NT2/D1 (cell line): ENCODE measurements at places on chromosomes 2 and 18.
A peak's percentile ranks its signal among the peaks of the same experiment; 100 is the strongest.

DNA sequence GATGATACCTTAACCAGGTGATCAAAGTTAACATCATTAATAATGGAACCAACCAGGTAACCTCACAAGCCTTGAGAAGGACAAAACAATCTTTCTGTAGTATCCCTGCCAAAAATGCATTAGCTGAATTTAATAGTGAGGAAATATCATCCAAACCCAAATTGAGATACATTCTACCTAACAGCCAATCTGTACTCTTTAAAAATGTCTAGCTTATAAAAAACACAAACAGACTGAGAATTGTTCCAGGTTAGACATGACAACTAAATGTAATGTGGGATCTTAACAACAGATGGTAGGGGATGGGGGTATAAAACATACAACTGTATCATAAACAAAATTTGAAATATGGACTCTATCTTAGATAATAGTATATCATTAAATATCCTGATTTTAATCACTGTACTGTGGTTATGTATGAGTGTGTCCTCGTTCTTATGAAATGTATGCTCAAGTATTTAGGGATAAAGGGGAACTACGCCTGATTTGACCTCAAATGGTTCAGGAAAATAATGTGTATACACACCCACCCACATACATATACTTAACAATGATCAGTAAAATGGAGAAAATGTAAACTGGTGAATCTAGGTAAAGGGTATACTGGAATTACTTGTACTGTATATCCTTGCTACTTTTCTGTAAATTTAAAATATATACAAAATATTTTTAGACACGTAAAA is 1.7 kb downstream of the FANCL start:
- no peak for DNase-seq

GRCh38 chr2:84041506-84041905 is 417.6 kb downstream of the SUCLG1 start:
- no peak for DNase-seq

- DNase-seq: no peak
These were observed 178.4 kb upstream of the FN1 start for GRCh38 chr2:215614296-215614695.

- no peak for DNase-seq
These were observed 918.1 kb upstream of the LRATD1 start for GRCh38 chr2:13714466-13714865.

GRCh38 chr2:46909771-46910419 is 5.7 kb downstream of the MCFD2 start:
- DNase-seq: no peak

DNA sequence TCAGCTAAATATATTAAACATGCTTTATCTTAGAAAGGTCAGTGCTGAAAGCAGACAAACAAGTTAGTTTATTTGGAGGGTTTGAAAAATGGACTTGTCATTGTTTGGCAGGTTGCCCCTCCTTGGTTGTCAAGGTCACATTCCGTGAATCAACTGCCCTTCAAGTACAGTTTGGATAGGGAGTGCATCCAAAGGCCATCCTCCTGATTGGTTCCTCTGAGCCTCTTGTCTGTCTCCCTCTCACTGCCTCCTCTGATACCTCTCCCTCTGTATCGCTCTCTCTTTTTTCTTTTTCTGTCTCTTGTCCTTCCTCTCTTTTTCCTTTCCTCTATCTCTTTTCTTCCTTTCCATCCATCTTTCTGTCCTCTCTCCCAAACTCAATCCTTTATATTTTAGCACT is 5.4 kb downstream of the ITGAV start:
- DNase-seq: no peak

DNA sequence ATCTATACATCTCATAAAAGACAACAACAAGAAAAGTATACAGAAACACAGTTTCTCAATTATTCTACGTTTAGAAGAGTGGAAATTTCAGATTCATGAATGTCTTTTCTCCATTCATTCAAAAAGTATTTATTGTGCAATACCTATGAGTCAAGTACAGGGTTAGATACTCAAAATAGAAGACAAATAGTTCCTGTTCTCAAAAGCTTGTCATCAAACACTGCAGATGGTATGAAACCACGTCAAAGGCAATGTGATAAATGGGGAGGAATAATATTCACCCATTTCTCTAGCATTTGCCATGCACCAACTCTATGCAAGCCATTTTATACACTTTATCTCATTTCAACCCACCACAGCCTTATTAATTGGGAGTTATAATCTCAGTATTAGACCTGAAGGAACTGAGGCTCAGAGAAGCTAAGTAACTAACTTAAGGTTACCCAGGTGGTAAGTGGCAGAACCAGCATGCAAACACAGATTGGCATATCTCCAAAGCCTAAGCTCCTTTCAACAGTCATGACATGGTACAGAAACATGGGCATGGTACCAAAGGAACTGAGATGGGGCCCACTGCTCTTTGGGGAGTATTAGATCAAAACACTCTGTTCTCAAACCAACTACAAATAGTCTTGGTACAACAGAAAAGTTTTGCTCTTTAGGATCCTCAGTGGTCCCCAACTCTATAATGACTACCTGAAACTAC is 67.2 kb upstream of the NPAS2 start:
- DNase-seq: no peak

GRCh38 chr2:28729698-28730097 is 21.9 kb upstream of the PPP1CB start:
- no peak for DNase-seq

GRCh38 chr2:188245230-188245629 is 46.4 kb upstream of the GULP1 start:
- DNase-seq: no peak

DNA sequence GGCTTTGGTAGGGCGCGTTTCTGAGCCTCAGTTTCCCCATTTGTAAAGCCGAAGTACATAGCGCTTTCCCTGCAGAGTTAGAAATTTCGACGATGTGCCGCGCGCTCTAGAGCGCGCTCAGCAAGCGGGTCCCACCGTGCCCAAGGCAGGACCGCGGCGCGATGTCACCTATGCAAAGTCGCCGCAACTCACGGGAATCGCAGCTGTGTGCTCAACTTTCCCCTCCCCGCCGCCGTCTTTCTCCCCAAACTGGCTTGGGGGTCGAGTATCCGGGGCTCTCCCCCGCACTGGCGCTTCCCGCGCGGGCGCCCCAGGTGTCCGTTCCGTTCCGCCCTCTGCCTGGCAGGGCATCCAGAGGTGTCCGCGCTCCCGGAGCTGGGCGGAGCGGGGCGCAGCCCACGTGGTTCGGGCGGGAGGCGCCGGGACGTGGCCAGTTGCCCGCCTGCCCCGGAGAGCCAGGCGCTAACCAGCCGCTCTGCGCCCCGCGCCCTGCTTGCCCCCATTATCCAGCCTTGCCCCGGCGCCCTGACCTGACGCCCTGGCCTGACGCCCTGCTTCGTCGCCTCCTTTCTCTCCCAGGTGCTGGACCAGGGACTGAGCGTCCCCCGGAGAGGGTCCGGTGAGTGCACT is at the start of gene MLPH:
MLPH (plus strand) TSS at position 433 of the 630 bp plus-strand sequence. CDS start 6,176 bp downstream, outside the sequence.
- DNase-seq: no peak

GRCh38 chr2:239143858-239144712 is 256.7 kb downstream of the HDAC4 start:
- DNase-seq: peak; percentile 40

GRCh38 chr2:74747411-74748080 is 86.4 kb upstream of the HK2 start:
- no peak for DNase-seq

DNA sequence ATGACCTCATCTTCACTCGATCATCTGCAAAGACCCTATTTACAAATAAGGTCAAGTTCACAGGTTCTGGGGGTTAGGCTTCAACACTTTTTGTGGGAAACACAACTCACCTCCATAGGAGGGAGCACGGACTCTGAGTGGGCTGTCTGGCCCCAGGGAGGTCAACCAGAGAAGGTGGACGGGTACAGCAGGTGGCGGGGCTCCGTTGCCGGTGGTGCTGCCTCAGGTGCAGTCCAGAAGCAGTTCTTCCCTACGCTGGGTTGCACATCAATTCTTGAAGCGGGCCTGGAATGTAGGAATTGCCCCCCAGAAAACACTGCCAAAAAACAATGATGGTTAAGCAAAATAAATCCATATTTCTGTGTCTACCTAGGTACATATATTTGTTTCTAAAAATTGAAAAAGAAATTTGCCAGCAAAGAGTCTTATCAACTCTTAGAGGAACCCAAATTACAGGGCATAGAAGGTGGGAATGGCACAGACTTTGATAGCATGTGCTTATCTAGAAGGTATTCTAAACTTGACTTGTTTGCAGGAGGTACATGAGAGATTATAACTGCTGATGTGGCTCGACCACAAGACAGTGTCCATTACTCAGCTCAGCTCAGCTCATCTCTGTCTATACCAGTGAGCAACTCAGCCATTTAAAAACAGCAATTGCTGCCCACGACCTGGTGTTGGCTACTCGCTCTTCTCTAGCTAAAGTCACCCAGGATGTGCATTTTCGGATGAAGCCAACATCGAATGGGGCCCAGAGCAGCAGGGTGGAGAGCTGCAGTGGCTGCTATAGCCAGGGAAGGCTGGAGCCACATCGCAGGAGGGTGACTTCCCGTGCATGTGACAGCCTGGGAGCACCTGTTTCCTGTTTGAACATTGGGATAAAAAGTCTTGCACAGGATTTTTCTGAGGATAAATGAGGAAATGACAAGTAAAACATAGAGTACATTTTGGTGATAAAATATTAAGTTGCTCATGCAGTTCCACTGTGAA is 128.7 kb downstream of the RNF144A start:
- DNase-seq: no peak

DNA sequence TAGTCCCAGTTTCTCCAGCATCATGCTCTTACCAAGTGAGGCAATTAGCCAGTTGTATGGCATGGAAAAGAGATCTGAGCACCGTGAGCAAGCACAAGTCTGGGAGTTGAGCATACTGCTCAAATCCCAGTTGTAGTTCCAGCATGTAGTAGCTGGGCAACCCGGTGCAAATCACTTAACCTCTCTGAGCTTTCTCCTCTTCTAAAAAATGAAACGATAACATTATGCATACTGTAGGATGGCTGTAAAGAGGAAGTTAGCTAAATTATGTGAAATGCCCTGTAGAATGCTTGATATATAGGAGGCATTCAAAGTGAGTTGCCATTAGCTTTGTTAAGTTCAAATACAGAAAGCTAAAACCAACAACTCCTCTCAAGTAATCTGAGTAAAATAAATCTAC is 164.0 kb upstream of the ZEB2 start:
- DNase-seq: no peak

GRCh38 chr2:113845261-113845660 is 44.6 kb upstream of the ACTR3 start:
- no peak for DNase-seq

DNA sequence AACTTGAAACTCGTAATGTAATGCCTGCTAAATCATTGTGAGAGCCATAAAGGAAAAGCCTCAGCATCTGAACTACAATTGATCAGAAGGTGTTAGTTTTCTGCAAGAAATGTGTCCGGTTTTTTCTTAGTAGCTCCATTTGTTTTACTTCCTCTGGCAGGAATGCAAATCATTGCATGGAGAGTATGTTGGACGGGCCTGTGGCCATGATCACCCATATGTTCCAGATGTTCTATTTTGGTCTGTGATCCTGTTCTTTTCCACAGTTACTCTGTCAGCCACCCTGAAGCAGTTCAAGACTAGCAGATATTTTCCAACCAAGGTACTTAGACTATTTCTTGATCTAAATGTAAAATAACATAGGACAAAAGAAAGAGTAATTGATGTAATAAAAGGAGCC is 126.6 kb downstream of the DPP4 start:
- no peak for DNase-seq

GRCh38 chr2:77767388-77768076 is 245.4 kb upstream of the LRRTM4 start:
- no peak for DNase-seq

DNA sequence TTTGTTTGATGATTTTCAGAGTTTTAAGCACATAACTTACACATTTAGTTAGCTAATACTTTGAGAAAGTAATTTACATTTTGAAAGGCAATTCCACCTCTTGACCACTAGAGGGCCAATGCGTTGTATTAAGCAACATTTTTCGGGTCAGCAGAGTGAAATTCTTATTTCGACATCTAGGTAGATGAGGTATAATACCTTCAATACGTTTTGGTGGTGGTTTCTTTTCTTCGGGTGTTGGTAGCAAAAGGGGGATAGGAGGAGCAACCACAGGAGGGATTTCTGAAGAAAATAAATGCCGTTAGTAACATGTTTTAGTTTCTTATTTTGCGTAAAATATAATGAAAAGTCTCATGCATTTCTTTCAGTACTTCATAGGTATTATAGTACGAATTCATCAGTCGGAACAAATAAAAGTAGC is 106.3 kb downstream of the TTN start:
- DNase-seq: peak; percentile 13

DNA sequence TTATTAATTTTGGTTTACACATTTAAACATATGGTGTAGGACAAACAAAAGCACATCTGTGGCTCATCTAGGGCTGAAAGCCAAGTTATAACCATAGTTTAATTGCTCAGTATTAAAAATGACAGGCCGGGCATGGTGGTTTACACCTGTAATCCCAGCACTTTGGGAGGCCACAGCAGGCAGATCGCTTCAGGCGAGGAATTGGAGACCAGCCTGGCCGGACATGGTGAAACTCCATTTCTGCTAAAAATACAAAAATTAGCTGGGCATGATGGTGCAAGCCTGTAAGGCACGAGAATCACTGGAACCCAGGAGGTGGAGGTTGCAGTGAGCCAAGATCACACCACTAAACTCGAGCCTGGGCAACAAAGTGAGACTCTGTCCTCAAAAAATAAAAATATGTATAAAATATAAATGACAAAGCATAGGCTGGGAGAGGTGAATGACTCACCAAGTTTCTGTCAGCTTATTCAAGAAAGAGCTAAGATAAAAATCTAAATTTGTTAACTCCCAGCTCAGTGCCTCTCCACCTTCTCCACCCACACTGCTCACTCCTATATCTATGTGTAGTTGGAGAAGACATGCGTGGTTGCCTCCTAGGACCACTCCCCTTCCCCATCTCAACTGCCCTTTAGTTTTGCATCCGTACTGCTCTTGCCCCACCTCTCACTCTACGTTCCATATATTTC is 79.2 kb upstream of the PID1 start:
- DNase-seq: no peak

DNA sequence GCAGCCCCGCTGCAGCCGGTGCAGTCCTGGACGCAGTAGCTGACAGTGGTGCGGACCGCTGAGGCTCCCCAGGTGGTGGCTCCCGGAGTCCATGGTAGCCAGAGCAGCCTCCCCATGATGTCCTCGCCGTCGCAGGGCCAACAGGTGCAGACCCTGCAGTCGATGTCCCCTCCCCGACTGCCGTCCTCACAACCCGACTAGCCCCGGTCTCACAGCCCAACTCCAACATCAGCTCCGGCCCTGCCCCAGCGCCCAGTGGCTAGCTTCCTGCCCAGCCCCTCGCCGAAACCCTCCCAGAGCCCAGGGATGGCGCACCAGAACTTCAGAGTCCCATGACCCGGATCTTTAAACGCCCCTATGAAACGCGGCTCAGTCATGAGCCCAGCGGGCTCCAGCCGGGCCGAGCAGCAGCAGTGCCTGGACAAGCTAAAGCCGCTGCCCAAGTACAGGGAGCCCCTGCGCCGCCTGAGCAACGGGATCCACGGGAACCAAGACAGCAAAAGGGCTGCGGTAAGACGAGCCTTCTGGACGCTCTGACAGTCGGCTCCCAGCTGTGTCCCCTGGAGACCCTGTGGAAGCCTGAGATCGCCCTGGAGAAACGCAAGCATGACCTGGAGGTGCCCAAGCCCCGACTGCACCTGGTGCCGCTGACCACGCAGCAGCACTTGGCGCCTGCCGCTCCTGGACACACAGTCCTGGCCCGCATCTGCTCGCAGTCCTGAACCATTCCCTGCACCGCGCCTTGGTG is 53.8 kb upstream of the TUBA3E start:
- DNase-seq: no peak
